ENCODE measurements at places on chromosomes 6 and 20.

- DNase-seq, result no peak
Observed at GRCh38 chr6:108716801-108717791, 131.1 kb upstream of the ARMC2 start.

- DNase-seq, result no peak
Observed at GRCh38 chr6:28334286-28335039, 1.5 kb downstream of the ZSCAN31 start.

DNA sequence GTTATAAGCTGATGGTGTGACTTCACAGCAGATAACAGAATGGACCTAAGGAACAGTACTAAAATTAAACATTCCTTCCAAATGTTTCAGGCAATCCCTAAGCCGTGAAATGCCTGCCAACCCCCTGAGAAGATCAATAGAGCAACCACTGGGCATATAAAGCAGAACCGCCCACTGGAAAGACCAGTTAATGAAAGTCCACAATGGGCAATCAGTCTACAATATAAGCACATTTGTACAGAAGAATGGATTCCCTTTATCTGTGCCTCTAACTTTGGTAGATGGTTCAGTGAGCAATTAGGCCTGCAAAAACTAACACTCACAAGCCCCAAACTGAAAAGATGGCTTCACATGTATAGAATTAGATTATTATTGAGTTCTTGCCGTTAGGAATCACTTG lies 286.6 kb downstream of the UBE3D start:
- DNase-seq, result no peak

DNA sequence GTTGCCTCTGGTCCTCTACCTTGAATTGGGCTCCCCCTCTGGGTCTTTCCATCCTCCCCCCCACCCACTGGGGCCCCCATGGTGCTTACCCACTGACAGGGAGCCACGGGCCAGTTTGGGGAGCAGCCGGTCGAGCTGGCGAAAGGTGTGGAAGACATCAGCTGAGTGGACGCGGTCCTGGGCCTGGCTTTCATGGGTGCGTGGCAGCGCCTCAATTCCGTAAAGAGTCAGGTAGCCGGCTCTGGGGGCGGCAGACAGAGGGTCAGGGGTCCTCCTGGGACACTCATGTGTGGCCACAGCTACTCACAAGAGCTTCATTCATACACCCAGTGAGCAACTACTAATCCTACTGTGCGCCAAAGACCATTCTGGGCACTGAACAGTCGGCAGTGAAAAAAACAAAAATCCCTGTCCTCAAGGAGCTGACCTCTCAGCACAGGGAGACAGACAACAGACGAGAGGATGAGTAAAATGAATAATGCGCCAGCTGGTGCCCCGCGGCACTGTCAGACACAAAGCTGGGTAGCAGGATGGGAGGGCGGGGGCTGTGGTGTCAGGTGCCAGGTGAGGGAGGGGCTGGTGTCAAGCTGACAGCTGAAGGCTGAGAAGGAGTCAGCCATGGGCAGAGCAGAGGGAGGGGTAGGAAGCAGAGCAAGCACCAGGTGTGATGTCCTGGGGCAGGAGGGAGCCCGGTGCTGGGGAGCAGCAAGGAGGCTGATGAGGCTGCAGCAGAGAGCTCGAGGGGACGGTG lies 28.3 kb downstream of the PTGIS start:
- no peak for DNase-seq

- DNase-seq, result no peak
Observed at GRCh38 chr6:167662075-167662880, 164.4 kb upstream of the AFDN start.

GRCh38 chr6:93398723-93399122 lies 20.6 kb downstream of the EPHA7 start:
- no peak for DNase-seq

DNA sequence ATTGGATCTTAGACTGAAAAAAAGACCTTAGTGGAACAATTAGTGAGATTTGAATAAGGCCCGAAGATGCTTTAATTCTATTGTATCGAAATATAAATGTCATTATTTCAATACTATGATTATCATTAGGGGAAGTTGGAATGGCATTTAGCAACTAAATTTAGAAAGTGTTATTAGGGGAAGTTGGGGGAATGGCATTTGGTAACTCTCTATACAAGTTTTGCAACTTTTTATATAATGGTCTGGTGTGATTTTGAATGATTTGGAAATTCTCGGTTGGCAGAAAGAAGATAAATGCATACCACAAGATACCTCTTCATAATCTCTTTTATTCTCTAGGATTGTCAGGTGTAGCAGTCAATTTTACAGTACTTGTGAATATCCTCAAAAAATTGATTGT lies 49.2 kb downstream of the RNF144B start:
- no peak for DNase-seq

DNA sequence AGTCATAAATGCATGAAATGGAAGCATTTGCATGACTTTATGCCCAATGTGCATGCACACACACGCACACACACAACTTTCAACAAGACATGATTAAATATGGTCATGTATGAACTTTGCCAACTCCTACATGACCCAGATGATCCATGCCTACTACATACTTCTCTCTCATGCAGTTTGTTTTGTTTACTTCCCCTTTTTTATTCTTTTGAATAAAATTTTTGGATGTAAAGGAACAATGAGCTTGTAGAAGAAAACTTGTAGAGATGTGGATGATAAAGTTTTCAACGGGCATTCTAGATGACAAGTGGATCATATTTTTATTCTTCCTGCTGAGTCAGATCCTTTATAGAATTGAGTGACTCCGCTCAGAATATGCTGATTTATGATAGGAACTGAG lies 50.8 kb upstream of the AIG1 start:
- no peak for DNase-seq

DNA sequence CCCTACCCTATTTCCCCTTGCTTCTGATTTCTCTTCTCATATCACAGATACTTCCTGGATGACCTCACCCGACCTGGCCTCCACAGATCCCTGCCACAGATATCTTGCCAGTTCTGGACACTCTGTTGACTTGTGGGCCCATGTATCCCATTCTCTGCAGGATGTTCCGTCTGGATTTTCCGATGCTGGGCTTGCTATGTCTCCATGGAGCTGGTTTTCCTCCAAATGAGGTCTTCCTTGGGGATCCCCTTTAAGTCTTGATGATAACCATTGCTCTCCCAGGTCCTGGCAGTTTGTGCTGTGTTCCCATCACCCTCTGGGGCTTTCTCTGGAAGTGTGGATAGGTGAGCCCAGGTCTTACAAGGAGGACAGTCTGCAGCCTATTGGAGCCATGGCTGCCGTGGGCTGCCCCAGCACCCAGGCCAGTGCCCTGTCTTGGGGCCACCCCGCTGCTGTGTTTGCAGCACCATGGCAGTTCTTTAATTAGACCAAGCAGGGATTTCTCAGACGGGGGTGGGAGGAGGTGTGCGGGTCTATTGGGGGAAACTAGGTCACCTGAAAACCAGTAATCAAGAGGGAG lies 23.9 kb downstream of the PPP1R16B start:
- DNase-seq, result no peak

DNA sequence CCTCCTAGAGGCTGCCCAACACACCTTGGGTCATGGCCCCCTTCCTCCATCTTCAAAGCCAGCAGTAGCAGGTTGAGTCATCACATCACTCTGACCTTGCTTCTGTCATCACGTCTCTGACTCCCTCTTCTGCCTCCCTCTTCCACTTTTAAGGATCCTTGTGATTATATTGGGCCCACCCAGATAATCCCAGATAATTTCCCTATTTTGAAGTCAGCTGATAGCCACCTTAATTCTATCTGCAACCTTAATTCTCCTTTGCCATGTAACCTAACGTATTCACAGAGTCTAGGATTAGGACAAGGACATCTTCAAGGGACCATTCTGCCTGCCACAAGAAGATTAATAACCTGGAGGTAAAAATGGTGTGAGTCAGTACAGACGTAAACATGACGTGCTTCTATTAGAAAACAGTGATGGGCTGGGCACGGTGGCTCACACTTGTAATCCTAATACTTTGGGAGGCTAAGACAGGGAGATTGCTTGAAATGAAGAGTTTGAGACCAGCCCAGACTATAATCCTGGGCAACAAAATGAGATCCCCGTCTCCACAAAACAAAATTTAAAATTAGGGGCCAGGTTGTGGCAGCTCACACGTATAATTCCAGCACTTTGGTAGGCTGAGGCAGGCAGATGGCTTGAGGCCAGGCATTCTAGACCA lies 3.3 kb downstream of the ZSWIM3 start:
- no peak for DNase-seq

GRCh38 chr6:121816361-121816760 lies 380.9 kb downstream of the GJA1 start:
- DNase-seq, result no peak

- no peak for DNase-seq
Observed at GRCh38 chr6:15449011-15449410, 203.1 kb downstream of the JARID2 start.

DNA sequence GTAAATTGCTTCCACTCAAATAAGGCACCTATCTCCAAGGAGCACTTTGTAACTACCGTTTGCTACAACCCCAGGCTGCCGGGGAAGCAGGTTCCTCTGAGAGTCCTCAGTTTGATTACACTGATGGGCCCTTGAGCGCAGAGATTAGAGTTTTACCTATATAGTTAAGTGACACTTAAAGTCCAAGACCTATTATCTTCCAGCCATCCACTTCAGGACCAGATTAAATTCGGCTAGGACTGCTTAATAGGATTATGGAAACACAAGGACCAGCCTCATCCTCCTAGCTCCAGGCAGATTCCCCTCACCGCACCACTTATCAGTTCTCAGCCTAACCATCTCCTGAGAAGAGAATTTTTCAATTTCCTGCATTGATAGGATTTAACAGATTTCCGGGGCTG lies 64.7 kb upstream of the TIAM2 start:
- no peak for DNase-seq

- no peak for DNase-seq
Observed at GRCh38 chr6:108661430-108661829, 100.7 kb downstream of the FOXO3 start.

DNA sequence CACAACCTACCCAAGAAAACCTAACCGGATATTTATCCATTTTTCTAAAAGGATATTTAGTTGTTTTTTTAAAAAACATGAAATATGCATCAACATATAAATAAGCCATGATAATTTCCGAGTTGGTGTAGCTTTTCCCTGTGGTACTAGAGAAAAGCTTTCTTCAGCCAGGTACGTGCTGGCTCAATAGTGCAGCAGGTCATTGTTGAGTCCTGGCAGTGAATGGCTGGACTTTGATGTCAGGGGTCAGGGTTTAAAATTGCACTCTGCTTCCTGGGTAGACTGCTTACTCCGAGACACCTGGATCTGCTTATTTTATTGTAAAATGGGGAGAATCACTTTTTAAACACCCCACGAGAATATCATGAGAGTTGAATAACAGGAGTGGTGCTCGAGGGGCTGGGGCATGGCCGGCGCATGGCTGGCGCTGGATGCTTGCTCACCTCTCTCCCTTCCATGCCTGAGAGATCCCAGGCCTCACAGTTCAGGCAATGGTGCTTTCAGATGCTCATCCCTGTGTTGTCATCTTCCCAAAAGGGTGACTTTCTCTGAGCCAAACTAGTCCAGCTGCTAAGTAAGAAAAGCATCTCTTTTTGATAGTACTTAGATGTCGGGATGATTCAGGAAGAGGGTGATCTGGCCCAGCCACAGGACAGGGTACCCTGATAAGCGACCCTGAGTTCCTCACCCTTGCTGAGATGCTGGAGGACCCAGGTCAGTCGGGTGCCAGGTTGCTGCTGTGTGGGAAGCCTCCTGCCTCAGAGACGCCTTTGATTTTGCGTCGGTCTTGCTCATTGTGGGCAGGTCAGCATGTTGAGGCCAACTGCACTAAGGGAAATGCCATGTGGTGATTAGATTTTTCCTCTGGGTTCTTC lies 269.1 kb upstream of the FOXQ1 start:
- DNase-seq, result no peak

Measured in iPS DF 19.7 (cell line).